NCI-H526 (cell line): ENCODE measurements at places on chromosomes 11 and 22.
A peak's percentile ranks its signal among the peaks of the same experiment; 100 is the strongest.

DNA sequence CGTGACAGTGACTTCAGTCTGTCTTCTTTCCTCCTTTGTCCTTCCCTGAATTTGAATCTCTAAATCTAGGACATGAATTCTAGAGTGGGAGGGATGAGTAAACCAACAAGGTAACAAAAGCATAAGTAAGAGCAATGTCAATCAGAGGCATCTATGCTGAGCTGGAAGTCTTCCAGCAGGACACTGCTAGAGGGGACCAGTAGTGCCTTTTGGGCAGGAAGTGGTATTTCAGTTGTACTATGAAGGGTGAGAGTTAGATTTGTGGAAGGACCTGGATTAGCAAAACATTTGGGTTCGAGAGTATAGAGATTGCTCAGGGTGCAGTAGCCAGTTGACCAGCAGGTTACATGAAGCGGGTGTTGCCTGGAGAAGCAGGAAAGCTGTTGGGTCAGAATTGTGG, 40.3 kb downstream of the MEI1 start:
- DNase-seq: no peak

DNA sequence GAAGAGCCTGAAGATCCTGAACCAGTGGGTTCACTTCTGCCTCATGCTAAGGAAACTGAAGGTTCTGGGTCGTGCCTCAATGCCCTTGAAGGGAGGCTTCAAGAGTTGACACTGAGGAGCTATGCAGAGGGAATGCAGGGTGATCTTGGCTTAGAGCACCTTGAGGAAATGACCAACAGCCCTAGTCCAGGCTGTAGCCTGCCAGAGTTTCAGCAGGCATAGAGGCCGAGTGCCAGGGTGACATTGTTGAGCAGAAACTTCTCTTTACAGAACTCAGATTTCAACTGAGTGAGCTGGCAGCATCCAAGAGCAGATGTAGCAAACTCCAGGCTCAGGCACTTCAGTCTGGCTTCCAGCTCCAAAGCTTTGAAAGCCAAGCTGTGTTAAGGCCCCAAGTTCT, 23.1 kb upstream of the CAPRIN1 start:
- DNase-seq: no peak

DNA sequence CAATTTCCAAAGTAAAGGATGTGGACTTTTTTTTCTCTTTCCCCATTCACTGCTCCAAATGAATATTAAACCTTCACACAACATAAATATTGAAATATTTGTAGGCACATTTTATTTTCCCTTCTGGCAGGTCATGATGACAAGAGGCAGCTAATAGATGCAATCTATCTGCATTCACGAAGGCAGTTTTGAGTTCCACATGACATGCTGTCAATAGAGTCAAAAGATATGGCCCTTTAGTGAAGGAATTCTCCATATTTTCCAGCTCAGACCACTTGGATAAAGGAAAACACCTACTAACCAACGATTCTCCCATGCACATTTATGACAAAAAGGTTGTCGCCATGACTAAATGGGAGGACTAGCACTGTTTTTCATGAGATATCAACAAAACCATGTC, 37.9 kb downstream of the TENM4 start:
- no peak for DNase-seq

DNA sequence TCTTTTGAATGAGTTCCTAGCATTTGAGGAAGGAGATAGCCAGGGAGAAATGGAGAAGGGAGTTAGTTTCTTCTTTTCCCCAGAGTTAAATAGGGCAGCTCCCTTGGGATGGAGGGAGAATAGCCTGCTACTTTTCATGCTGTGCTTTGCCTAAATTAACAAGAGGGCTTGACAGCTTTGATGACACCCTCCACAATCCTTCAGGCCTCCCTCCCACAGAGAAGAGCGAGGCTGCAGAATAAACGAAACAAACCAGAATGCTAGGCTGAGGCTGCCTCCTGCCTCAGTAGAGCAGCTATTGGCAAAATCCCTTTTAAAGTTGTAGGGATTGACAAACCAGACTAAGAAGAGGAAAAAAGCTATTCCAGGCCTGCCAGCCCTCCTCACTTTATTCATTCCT, 94.6 kb downstream of the C11orf58 start:
- DNase-seq: no peak

- no peak for DNase-seq
Measured at GRCh38 chr11:95241681-95242081, 10.7 kb upstream of the SESN3 start.

DNA sequence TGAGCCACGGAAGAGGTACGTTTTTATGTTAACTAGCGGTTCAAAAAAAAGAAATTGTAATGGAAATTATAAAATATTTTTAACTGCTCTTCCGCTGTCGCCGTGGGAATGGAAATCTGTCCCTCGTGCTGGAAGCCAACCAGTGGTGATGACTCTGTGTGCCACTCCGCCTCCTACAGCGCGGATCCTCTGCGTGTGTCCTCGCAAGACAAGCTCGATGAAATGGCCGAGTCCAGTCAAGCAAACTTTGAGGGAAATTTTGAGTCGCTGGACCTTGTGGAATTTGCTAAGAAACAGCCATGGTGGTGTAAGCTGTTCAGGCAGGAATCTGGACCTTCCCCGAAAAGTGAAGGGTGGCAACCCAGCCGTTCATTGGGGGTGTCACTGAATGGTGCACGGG, 2.9 kb upstream of the CBX7 start:
- no peak for DNase-seq

GRCh38 chr11:30357872-30358271, 35.0 kb downstream of the ARL14EP start:
- no peak for DNase-seq

DNA sequence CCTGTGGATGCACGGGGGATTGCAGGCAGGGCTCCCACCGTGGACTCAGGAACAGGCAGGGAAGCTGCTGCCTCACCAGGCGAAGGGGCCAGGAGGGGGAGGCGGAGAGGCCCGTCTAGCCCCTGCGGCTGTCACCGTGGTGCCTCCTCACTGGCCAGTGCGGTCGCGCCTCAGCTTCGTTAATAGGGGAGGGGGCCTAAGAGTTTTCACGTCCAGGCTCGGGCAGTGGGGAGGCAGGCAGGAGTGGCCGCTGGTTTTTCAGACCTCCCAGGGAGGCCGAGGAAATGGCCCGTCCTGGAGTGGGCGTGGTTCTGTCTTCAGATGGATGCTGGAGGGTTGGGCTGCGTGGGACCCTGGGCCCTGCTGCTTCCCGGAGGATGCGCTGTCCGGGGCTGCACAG, 91.1 kb upstream of the B3GAT1 start:
- DNase-seq: no peak

DNA sequence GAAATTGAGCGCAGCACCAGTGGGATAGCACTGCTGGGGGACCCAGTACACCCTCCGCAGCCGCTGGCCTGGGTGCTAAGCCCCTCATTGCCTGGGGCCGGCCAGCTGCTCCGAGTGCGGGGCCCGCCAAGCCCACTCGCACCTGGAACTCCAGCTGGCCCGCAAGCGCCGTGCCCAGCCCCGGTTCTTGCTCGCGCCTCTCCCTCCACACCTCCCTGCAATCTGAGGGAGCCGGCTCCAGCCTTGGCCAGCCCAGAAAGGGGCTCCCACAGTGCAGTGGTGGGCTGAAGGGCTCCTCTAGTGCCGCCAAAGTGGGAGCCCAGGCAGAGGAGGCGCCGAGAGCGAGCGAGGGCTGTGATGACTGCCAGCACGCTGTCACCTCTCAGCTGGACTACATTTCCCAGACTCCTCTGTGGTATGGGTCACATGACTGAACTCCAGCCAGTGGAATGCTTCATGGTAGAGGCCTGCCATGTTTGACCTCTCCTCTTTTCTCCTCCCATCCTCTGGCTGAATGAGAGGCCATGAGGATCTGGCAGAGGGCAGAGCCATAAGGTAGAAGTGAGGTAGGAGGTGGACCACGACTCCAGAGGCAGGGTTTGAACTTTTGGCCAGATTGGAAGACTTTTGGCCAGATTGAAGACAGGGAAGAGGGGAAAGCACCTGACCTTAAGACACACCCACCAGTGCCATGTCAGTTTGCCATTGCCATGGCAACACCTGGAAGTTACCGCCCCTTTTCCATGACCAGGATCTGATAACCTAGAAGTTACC, 6.2 kb downstream of the MRGPRD start:
- peak; percentile 20 for DNase-seq

DNA sequence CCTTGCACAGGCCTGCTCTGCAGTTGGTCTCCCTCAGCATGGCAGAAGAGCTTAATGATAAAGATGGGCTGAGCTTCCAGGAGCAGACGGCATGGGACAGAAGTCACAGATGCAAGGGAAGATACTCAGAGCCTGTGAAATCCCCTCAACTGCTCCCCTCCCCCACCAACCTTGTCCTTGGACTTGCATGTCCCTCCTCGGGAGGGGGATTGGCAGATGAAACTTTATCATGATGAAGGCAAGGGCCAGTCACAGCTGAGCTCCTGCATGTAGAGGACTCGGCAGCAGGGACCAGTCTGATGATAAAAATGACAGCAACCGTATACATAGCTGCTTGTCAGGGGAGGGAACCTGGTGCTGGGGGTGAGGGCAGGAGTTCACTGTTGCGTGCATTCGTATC, 6.8 kb upstream of the SLC22A8 start:
- DNase-seq: no peak

- DNase-seq: peak; percentile 9
Measured at GRCh38 chr11:65530157-65530496, 5.2 kb downstream of the SCYL1 start.

DNA sequence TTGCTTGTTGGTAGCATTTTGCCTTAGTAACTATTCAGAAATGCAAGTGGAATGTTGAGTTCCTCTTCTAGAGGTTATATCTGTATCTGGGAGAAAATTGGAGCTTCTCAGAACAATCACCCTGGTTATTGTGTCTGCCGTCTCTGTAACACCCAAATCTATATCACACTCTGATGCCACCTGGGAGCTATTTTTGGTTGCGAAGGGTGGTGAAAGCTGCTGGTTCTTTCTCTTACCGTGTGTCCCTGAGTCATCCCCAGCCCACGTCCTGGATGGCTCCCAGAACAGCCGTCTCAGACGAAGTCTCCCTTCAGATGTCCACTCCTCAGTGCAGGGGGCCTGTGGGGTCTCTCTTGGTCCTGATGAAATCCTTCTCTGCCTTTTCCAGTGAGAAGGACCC, 83.5 kb downstream of the C22orf31 start:
- DNase-seq: no peak

DNA sequence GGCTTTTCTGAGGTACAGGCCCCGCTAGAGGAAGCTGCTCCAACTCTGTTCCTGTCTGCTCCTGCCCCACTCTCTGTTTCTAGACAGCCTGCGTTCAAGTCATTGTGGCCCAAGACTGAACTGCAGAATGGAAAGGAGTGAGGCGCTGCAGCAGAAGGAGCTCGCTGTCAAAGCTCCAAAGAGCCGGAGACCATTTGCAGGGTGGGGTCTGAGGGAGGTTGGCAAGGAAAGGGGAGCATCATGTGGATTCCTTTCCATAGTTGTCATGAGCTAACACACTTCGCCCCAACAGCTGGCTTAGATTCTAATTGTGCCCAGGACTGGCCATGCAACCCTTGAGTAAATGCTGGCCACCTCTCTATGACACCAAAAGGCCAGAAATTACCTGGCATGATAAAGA, 18.8 kb downstream of the APOL4 start:
- DNase-seq: no peak

GRCh38 chr11:78954696-78955095, 380.0 kb upstream of the NARS2 start:
- no peak for DNase-seq

- DNase-seq: no peak
Measured at GRCh38 chr11:4886186-4886585, 4.5 kb downstream of the OR51T1 start.

- no peak for DNase-seq
Measured at GRCh38 chr11:31823644-31824331, 12.7 kb upstream of the PAX6 start.

DNA sequence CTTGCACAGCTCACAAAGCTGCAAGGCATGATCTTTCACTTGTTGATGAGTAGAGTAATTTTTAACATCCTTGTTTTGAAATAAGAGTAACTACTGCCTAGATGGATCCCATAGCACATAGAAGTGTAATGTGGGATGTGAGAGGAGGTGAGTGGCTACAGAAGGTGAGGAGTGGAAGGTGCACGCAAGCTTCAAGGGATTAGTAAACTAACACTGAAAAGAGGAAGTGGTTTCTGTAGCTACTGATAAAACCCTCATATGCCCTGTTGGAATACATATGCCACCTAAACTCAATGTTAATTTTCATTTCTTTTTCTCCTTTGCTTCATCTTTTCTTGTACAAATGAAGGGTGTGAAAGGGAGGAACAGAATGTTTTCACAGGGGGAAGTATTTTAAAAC, 22.0 kb upstream of the CTSC start:
- DNase-seq: no peak

- DNase-seq: peak; percentile 60
Measured at GRCh38 chr11:121494355-121495099, 41.8 kb upstream of the SORL1-AS1 start.

DNA sequence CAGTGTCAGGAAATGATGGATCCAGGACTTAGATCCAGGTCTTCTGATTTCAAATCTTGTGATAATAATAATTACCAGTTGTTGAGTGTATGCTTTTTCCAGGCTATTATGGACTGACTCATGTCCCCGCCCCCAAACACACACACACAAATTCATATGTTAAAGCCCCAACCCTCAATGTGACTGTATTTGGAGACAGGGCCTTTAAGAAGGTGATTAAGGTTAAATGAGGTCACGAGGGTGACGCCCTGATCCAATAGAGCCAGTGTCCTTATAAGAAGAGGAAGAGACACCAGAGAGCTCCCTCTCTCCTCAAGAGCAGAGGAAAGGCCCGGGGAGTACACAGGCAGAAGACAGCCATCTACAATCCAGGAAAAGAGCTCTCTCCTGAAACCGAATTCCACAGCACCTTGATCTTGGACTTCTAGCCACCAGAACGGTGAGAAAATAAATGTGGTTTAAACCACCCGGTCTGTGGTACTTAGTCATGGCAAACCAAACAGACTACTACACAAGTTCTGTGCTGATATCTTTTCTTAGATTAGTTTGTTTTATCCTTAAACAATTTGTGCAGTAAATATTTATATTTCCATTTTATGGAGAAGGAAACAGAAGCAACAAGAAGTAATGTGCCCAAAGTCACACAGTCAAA, 8.2 kb downstream of the TMPRSS5 start:
- DNase-seq: no peak

- DNase-seq: no peak
Measured at GRCh38 chr11:19813158-19813879, 100.7 kb downstream of the NAV2 start.

DNA sequence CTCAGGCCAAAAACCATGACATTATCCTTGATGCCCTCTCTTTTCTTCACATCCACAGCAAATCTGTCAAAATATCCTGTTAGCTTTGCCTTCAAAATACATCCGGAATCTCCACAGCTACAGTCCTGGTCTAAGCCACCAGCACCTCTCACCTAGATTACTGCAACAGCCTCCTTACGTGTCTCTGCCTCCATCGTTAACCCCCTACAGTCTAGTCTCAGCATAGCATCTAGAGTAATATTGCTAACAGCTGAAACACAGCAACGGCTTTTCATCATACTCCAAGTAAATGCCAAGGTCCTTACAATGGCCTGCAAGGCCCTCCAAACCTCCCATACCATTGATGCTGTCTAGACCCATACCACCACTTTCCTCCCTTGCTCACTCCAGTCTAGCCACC, 4.4 kb downstream of the TSG101 start:
- peak; percentile 1 for DNase-seq
